Vein endothelial cell (primary cell): ENCODE measurements at places on chromosomes 1 and 21. TPM values are rescaled to one million over a fixed set of nuclear protein-coding genes. Genes with fewer than 3 reads are reported as not detected.

The MYOM3 gene
- total RNA-seq: under 0.01 TPM in 1 of 2 replicates, not detected in the other

The GPR153 gene
- 1.4 and 3.3 TPM in 2 replicates for total RNA-seq

The SPTA1 gene
- total RNA-seq: 5.9 and 14.6 TPM in 2 replicates

The HSD3B2 gene
- not detected in 2 replicates for total RNA-seq

The HPDL gene
- 2.9 and 6.4 TPM in 2 replicates for total RNA-seq

The TRIM17 gene
- total RNA-seq: not detected in 2 replicates

The PLD5 gene
- total RNA-seq: not detected in 2 replicates

The SLFNL1 gene
- 0.33 and 0.57 TPM in 2 replicates for total RNA-seq

The TTC34 gene
- under 0.01 and 0.10 TPM in 2 replicates for total RNA-seq

The LCE6A gene
- total RNA-seq: not detected in 2 replicates

The CEP85 gene
- total RNA-seq: 8.8 and 12.2 TPM in 2 replicates

The CFHR4 gene
- not detected in 2 replicates for total RNA-seq

The RPS27 gene
- total RNA-seq: 882 and 1,570 TPM in 2 replicates

The OR2M3 gene
- not detected in 2 replicates for total RNA-seq

The ITLN2 gene
- not detected in 2 replicates for total RNA-seq

The RNF115 gene
- total RNA-seq: 18.0 and 20.3 TPM in 2 replicates

The USP1 gene
- 17.6 and 32.7 TPM in 2 replicates for total RNA-seq

The SLC44A3 gene
- total RNA-seq: 0.98 and 2.4 TPM in 2 replicates

The SPRR5 gene
- total RNA-seq: not detected in 2 replicates

The IL10 gene
- not detected in 2 replicates for total RNA-seq

The SEMA4A gene
- total RNA-seq: 0.29 and 0.65 TPM in 2 replicates

The OR10J4 gene
- not detected in 2 replicates for total RNA-seq

The UBE2U gene
- total RNA-seq: not detected in 2 replicates

The LAX1 gene
- under 0.01 and 0.10 TPM in 2 replicates for total RNA-seq

The GBP5 gene
- total RNA-seq: under 0.01 and 0.38 TPM in 2 replicates

The NR0B2 gene
- total RNA-seq: not detected in 2 replicates

The NPPB gene
- not detected in 2 replicates for total RNA-seq

The PCNT gene
- total RNA-seq: 14.7 and 19.8 TPM in 2 replicates

The BGLAP gene
- total RNA-seq: 0.19 and 0.33 TPM in 2 replicates

The GALNT2 gene
- total RNA-seq: 61.7 and 64.3 TPM in 2 replicates

The LRRC71 gene
- 0.19 and 0.33 TPM in 2 replicates for total RNA-seq

The OR2L3 gene
- total RNA-seq: not detected in 2 replicates

The ALX3 gene
- not detected in 2 replicates for total RNA-seq

The LIN9 gene
- total RNA-seq: 3.9 and 9.1 TPM in 2 replicates

The KCNJ15 gene
- 0.33 and 1.1 TPM in 2 replicates for total RNA-seq

The SLC9C2 gene
- not detected in 2 replicates for total RNA-seq

The B3GALT6 gene
- 27.9 and 34.9 TPM in 2 replicates for total RNA-seq

The C1orf87 gene
- total RNA-seq: not detected in 2 replicates

The OR2L8 gene
- total RNA-seq: not detected in 2 replicates

The LINGO4 gene
- total RNA-seq: not detected in 2 replicates

The RTCA gene
- 32.0 and 43.5 TPM in 2 replicates for total RNA-seq

The ERVH48-1 gene
- not detected in 2 replicates for total RNA-seq

The ADAMTS4 gene
- 14.0 and 44.2 TPM in 2 replicates for total RNA-seq

The DENND2C gene
- 1.1 and 1.3 TPM in 2 replicates for total RNA-seq

The BRINP3 gene
- total RNA-seq: not detected in 2 replicates

The LCK gene
- not detected in 2 replicates for total RNA-seq

The KIAA1614 gene
- total RNA-seq: 4.0 and 4.6 TPM in 2 replicates

The GLIS1 gene
- total RNA-seq: not detected in 2 replicates

The LCE1B gene
- not detected in 2 replicates for total RNA-seq

The ZNF496 gene
- total RNA-seq: 43.8 and 56.8 TPM in 2 replicates

The HSPA6 gene
- 0.10 and 0.33 TPM in 2 replicates for total RNA-seq

The YOD1 gene
- total RNA-seq: 8.2 and 10.3 TPM in 2 replicates

The FMO5 gene
- 0.98 and 1.4 TPM in 2 replicates for total RNA-seq

The NMNAT1 gene
- total RNA-seq: 8.5 and 12.7 TPM in 2 replicates

The WNT4 gene
- 0.33 and 1.4 TPM in 2 replicates for total RNA-seq

The FNBP1L gene
- total RNA-seq: 63.4 and 82.3 TPM in 2 replicates
